ENCODE measurements at places on chromosomes 5 and 9. TPM values are rescaled to one million over a fixed set of nuclear protein-coding genes. Genes with fewer than 3 reads are reported as not detected.

The CFAP90 gene
- not detected for total RNA-seq

The SKP2 gene
- 13.2 TPM for total RNA-seq

The MYMK gene
- total RNA-seq: not detected

The HAVCR2 gene
- 5.5 TPM for total RNA-seq

The PCDHGA4 gene
- total RNA-seq: 0.59 TPM

- DNase-seq: peak; percentile 47
Observed at GRCh38 chr5:127870914-127871313, 167.7 kb downstream of the CCDC192 start.

GRCh38 chr5:174211277-174211626 lies 165.7 kb downstream of the NSG2 start:
- no peak for DNase-seq

- DNase-seq: no peak
Observed at GRCh38 chr5:122507581-122507980, 195.5 kb downstream of the SNCAIP start.

- no peak for DNase-seq
Observed at GRCh38 chr9:96674906-96675538, 19.9 kb upstream of the PRXL2C start.

DNA sequence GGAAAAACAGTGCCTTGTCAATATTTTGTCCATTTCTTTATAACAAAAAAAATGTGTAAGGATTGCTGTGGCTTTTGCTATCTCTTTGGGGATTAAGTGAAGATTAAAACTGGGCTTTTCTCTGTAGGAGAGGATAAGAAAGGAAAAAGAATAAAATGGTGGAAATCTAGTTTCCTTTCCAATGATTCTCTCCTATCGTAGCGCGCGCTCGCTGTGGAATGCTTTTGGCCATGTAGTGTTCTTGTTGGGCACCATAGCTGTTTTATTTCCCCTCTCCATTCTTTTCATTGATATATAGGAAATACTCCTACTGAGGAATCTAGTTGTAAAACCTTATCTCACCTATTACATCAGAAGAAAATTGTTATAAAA lies 1.5 kb downstream of the STXBP1 start:
- DNase-seq: no peak

- no peak for DNase-seq
Observed at GRCh38 chr5:40569546-40570270, 110.0 kb upstream of the PTGER4 start.

- DNase-seq: no peak
Observed at GRCh38 chr5:11234501-11234911, 473.5 kb upstream of the DAP start.

DNA sequence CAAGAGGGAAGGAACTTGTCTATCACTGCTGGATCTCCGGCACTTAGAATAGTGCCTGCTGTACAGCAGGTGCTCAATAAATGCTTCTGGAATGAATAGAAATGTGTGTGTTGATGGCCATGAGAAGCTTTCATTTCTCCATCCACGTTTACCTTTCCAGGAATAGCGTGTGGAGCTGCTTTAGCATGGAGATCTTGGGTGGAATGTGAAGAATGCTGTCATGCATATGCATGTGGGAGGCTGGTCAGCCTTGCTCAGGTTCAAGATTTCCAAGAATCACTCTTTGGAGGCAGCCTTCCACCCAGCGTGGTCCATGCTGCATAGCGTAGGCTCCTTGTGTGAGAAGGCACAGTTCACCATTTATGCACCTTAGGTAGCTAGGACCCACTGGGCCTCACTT lies 19.2 kb downstream of the COL15A1 start:
- no peak for DNase-seq

- DNase-seq: no peak
Observed at GRCh38 chr9:14937216-14937615, 27.0 kb upstream of the FREM1 start.

DNA sequence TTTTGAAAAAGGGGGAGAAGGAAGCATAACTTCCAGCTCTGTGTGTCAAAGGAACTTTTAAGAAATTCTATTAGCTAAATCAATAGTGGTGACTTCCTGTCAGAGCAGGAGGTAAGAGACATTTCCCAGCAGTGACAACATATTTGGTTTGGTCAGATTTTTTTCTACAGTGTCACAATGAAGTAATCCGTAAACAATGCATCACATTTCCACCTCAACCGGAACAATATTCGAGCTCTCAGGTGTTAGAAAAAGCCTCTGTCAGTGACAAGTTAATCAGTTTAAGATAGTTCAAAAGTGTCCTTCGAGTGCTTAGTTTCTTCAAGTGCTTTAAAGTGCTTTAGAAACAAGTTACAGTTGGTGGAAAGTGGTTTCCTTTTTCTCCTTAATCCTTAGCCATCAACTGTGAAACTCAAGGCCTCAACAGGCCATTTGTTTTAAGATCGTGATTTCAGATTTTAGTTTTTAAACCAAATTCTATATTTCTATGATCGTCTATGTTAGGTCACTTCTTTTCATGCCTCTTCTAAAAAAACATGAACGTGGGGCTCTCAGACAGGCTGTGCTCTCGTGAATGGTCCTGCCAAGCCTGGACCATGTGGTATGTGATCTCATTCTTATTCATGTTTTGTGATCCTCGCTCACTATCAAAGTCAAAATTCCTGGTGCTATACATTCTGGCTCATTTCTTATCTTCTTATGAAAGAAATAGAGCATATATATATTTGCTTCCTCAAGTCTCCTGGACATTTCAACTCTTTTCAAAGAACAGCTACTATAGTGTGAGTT lies 181.9 kb upstream of the HMHB1 start:
- DNase-seq: no peak

- DNase-seq: no peak
Observed at GRCh38 chr9:115350548-115350947, 232.6 kb upstream of the TNC start.

DNA sequence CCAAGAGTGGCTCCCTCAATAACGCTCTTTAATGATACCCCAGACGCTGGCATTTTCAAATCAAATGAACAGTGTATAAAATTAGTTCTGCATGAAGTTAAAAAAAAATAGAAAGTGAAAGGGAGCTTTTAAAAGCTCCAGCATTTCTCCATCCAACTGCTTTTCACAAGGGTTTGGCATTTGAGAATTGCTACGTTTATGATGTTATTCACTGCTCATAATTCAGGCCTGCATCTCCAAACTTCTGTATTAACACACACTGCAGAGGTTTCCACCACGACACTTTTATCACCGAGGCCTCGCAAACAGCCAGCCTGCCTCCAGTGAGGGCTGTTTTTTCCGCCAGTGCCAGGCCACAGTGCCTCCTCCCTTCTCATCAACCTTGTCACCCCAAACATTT lies 205.5 kb upstream of the EFNA5 start:
- peak; percentile 18 for DNase-seq

- no peak for DNase-seq
Observed at GRCh38 chr5:52802272-52802973, 14.7 kb downstream of the ITGA1 start.

GRCh38 chr9:15509931-15510788 lies 610 bp downstream of the PSIP1 start:
- peak; percentile 39 for DNase-seq

DNA sequence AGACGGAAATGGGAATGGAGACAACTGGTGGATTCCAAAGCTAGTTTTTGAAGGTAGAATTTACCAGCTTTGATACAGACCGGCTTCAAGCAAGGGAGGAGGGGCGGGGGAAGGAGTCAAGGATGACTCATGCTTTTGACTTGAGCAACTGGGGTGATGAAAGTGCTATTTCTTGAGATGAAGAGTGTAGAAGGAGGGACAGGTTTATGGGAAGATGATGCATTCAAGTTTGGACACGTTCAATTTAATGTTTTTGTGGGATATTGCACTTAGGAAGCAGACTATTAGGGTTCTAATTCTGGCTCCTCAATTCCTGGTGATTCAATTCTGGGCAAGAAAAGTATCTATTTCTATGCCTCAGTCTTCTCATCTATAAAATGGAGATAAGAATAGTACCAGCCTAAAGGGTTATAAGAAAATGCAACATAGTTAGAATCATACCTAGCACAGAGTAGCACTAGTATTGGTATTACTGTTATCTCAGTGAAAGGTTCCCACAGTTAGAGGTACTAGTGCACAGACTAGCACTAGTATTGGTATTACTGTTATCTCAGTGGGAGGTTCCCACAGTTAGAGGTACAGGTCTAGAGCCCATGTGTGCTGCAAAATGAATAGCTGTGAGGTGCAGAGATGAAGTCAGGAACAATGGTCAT lies 4.6 kb downstream of the NIPAL4 start:
- DNase-seq: peak; percentile 73

DNA sequence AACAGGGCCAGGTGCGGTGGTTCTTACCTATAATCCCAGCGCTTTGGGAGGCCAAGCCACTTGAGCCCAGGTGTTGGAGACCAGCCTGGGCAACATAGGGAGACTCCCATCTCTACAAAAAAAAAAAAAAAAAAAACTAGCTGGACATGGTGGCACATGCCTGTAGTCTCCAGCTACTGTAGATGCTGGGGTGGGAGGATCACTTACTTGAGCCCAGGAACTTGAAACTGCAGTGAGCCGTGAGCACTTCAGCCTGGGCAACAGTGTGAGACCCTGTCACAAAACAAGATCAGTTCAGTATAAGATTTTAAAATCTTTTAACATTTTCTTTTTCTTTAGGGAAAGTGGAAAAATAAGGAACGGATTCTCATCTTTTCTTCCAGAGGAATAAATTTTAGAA lies 2.5 kb downstream of the BRIX1 start:
- no peak for DNase-seq

DNA sequence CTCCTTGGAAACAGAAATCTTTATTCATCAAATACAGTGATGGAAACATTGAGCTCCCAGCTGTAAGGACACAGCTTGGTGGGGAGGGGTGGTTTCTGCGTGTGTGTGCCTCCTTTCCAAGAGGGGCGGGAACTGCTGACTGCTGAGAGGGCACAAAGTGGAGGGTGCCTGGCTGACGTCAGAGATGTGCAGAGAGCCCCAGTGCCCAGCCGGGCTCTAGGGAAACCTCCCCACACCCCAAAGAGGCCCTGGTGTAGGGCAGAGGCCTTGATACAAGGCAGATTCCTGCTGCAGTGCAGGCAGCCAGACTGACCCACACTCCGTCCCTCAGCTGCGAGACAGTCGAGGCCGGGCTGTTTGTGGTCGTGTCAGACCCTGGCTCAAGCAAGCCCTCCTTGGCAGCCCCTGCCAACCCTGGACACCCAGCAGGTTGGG lies 191.0 kb downstream of the CACNA1B start:
- DNase-seq: peak; percentile 2

DNA sequence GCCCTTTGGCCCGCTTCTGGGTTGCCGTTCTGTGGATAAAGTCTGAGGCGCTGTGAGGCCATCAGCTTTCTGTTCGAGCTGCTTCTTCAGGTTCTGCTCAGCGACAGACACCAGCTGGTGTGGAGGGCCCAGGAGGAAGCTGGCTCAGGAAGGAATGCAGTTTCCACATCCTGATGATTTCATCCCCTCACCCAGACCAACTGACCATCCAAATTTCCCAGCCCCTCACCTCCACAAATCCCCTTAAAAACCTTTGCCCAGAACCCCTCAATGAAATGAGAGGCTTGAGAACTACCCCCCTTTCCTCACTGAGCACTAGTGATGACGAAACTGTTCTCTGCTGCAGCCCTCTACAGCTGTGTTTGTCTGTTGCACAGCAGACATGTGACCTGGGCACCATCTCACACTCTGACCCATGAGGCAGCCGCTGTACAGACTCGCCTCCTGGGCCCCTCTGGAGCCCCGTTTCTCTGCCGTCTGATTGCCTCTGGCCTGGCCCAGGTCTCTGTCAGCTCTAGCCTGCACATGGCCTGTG lies 45.4 kb downstream of the SPATA31C2 start:
- peak; percentile 33 for DNase-seq

DNA sequence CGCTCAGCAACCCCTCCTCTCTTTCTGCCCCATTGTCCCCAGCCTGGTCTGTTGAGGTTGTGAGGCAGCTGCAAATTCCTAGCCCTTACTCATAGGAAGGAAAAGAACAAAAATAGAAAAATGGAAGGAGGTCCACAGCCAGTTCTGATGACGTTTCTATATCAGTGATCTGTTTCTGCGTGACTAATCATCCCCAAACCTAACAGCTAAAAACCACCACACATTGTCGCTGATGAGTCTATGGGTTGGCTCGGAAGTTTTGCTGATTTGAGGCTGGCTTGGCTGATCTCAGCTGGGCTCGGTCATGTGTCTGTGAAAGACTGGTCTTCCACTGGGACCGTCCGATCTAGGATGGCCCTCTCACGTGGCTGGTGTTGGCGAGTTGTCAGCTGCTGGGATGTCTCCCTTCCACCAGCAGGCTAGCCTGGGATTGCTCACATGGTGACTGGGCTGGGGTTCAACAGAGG lies 200.6 kb upstream of the ZNF618 start:
- peak; percentile 78 for DNase-seq

DNA sequence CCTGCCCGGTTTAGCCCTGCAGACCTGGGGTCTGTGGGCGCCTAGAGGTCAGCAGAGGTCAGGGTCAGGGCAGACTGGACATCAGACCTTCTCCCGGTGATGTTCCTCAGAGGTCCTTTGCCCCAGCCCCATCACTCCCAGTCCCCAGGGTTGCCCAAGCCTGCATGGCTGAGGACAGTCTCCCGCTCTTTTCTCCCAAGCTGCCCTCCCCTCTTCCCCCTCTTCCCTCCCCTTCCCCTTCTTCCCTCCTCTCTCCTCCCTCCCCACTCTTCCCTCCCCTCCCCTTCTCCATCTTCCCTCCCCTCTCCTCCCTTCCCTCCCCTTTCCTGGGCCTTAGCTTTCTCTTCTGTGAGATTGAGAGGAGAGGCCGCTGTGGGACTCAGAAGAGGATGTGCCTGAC lies 10.4 kb downstream of the LHX3 start:
- DNase-seq: no peak

DNA sequence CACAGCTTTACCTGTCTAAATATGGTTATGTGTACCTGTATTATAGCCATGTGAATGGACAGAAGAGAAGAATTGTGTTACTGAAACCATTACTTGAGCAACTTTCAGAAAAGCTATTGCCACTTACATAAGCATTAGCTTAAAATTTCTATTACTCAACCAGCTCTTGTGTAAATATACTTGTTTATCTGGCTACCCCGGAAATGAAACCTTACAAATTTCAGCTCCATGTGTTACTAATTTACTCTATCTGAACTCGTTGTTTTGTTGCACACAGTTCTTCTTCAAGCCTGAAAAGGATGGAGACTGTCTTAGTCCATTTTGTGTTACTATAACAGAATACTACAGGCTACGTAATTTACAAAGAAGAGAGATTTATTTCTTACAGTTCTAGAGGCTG lies 22.5 kb upstream of the ADAMTSL1 start:
- DNase-seq: no peak

Measured in uterus (tissue), 4 donors.